ENCODE measurements at places on chromosomes 11 and 22.
A peak's percentile ranks its signal among the peaks of the same experiment; 100 is the strongest.

GRCh38 chr11:8263769-8264410 lies at the start of gene LMO1:
Gene LMO1, minus strand, starts transcription at chr11:8263878. Its CDS starts 516 bp downstream, at chr11:8263362.
- DNase-seq = peak; percentile 93

- DNase-seq = peak; percentile 21
Observed at GRCh38 chr11:104968856-104969776, 742 bp upstream of the CASP4 start.

- DNase-seq = no peak
Observed at GRCh38 chr11:135074397-135074998, 662.5 kb upstream of the B3GAT1 start.

GRCh38 chr11:67384851-67385366 lies 6.9 kb upstream of the RAD9A start:
- DNase-seq = no peak

GRCh38 chr11:63907063-63907462 lies 9.9 kb downstream of the RCOR2 start:
- no peak for DNase-seq

Measured in hepatic stellate cell (primary cell).